ENCODE measurements at places on chromosomes 1 and 21.
A peak's percentile ranks its signal among the peaks of the same experiment; 100 is the strongest.

DNA sequence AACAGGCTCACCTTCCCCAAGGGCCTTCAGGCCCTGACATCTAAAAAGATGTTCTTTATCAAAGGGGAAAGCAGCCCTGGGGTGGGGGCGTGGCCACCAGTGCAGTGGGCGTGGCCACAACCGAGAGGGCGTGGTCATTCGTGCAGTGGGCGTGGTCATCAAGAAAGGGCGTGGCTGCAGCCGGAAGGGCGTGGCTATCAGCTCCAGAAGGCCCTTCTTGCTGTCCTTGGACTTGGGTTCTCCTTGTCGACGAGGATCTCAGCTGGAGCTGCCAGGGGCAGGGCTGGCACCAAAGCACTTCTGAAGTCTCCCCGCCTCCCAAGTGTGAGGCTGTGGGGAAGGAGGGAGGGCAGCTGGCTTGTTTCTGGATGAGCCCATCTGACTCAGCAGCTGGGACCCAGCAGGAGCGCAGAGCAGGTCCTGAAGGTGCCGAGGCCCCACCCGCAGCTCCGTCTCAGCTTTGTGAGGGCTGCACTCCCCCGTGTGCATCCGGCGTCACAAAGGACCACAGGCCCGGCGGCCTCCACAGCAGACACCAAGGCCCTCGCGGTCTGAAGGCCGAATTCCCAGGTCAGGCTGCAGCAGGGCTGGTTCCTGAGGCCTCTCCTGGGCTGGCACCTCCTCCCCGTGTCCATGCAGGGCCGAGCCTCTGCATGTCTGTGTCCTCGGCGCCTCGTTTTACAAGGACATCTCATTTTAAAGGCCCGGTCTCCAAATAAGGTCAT, 12.8 kb downstream of the PDE9A start:
- no peak for DNase-seq

- no peak for DNase-seq
These were observed 929 bp upstream of the TRIM45 start for GRCh38 chr1:117122330-117123025.

GRCh38 chr1:25204797-25205480, 27.4 kb downstream of the SYF2 start:
- DNase-seq, result no peak

- peak; percentile 49 for DNase-seq
These were observed at the start of gene IFI44 for GRCh38 chr1:78649628-78650027. Gene IFI44, plus strand, starts transcription at chr1:78649831. Its CDS starts 365 bp downstream, at chr1:78650196.

DNA sequence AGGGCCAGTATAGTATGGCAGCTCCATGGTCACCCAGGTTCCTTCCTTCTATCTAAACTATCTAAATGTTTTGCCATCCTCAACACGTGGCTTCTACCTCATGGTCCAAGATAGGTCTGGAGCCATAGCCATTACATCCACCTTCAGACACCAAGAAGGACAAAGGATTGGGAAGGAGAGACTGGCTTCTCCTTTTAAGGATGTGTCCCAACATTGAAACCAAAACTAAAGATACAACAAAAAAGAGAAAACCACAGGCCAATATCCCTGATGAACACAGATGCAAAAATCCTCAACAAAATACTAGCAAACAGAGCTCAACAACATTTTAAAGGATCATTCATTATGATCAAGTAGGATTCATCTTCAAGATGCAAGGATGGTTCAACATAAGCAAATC, 24.8 kb downstream of the HSD11B1 start:
- no peak for DNase-seq

DNA sequence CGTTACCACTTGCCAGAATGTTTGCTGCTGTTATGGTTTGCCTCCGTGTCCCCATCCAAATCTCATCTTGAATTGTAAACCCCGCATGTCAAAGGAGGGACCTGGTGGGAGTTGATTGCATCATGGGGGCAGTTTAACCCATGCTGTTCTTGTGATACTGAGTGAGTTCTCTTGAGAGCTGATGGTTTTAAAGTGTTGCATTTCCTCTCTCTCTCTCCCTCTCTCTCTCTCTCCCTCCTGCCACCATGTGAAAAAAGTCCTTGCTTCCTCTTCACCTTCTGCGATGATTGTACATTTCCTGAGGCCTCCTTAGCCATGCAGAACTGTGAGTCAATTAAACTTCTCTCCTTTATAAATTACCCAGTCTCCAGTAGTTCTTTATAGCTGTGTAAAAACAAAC, 44.4 kb downstream of the CFHR5 start:
- no peak for DNase-seq

- DNase-seq, result no peak
These were observed 215.7 kb upstream of the LYPLAL1 start for GRCh38 chr1:218957971-218958370.

DNA sequence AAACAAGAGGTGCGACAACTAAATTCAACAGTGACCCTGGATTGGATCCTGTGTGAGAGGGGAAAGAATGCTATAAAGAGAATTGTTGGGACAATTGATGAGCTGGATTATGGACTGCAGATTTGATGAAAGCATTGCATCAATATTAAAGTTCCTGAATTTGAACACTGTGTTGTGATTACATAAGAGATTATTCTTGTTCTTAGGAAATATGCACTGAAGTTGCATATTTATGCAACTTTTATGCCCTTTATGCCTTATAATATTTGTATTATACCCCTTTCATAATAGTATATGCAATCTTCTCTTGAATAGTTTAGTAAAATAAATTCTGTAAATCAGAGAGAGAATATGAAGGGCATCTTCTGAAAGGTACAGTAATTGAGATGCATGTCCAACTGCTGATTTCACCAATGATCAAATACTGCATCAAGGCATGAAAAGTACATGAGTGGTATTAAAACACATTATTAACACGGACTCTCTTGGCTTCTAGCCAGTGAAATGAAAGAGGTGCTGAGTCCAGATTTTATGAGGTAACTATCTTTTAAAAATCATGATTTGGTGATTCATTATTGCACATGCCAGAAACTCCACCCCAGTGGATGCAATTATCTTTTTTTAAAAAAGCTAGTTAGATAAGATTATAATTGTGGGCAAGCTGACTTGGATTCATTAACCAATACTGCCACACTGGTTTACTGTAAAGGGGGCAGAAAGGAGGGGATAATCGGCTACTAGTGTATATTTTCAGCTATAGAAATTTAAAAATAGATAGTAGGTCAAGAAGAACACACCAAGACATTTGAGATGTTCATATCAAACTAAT, 19.9 kb upstream of the LPAR3 start:
- DNase-seq, result no peak

GRCh38 chr1:164735315-164736052, 176.5 kb downstream of the PBX1 start:
- DNase-seq, result no peak

DNA sequence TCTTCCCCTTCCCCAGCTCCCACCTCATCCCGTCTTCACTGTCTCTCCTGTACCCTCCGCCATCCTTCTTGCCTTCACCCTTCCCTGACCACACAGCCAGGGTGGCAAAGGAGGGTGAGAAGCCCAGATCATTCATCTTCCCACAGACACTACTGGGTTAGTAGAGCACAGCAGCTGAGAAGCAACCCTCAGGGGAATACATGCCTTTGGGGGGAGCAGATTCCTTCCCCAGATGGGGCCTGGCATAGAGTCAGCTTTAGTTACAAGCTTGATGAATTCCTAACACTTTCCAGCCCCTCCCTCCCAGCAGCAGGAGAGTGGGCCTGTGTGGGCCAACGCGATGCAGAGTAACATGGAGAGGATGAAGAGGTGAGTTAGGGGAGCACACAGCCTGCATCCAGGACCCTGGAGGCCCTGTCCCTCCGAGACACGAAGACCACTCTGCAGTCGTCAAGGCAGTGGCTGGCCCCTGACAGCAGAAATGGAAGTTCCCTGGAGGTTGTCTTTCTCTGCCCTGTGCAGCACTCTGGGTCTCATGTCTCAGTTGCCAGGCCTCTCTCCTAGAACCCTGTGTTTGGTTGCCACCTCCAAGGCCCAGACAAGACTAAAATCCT, 8.8 kb upstream of the BTG2 start:
- DNase-seq, result no peak

DNA sequence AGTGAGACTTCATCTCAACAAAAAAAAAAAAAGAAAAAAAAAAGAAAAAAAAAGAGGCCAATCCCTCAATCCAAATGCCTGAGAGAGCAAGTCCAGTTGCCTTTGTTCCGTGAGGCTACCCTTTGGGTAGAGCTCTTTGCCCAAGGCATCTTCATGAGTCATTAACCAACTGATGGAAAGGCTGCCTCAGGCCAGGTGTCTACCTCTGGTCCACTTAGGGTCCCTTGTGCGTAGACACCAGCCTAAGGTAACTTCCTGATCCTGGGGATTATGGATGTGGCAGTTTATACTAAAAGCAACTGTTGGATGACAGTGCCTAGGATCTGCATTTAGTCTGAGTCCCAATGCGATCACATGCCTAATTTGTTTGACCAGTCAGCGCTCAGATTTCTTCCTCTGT, 20.7 kb upstream of the ZNF326 start:
- DNase-seq, result no peak

DNA sequence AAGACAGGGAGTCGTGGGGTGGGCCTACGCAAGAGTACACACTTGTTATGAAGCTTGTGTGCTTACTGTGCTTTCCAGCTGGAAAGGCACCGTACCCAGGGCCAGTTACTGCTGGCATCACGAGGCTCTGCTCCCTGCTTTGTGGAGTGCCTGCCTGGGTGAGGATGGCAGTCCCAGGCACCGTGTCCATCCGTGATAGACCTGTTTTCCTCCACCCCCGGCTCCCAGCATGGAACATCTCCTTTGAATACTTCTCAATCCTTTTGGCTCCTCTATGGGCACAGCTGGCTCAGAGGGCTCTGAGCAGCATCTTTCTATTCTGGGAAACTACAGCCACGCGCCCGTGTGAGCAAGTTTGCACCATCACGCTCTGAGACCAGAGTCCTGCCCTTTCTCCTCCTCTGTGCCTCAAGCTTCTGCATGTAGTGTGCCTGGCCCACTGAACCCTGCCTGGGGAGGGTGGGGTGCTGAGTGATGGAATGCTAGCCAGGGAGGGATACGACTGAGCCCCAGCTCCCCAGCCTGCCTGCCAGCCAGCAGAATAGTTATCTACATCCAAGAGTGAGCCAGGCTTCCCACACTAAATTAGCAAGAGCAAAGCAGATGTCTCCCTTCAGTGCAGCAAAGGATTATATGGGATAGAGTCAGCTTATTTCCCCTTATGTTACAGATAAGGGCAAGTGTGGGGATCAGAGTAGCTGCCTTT, 7.1 kb upstream of the TNR start:
- no peak for DNase-seq

DNA sequence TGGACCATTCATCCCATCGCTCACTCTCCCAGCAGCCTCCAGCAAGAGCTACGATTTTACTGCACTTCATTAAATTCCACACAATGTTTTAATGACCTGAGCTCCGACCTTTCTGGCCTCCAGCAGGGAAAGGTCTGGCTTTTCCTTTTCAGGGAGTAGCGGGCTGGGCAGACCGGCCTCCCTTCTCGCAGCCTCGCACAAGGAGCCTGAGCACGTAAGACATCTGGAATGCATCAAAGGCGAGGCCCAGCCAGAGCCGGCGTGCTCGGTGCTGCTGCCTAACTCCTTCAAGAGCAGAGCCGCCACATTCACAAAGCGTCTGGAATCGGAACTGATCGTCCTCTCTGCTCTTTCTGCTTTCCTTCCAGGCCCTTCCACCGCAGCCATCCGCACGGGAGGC, 32.5 kb upstream of the FHAD1 start:
- no peak for DNase-seq

GRCh38 chr1:161966067-161966466, 57.6 kb downstream of the OLFML2B start:
- no peak for DNase-seq

DNA sequence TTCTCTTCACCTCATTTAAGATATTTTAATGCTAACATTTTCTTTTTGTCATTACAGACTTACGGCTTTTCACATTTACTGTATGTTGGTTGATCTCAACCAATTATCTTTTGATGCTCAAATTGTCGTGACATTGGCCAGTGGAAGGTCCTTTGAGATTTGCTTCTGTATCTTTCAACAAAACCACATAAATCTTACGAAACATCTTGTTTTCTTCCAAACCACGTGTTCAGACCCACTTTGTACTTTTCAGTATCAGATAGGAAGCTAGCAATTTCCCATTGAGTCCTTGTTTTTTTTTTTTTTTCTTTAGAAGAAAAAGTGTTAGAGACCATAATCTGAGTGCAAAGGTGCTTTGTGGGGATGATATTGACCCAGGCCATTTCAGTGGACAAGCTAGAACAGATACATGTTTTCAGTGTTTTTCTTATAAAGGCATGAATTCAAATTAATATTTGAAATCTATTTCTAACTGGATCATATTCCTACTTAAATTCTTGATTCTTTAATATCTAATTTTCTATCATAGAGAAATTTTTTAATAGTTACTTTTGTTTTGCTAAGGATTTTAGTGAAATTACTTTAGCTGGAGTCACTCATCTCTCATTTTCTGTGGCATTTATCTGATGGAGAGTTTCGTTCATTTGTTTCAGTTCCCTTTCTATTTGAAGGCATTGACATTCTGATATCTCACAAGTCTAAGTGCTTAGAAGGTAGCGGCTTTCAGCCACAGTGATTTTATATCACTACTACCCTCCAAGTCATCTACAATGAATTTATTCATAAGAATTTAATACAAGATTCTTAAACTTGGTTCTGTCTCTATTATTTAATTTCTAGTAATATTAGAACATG, 26.7 kb downstream of the ATG4C start:
- no peak for DNase-seq

DNA sequence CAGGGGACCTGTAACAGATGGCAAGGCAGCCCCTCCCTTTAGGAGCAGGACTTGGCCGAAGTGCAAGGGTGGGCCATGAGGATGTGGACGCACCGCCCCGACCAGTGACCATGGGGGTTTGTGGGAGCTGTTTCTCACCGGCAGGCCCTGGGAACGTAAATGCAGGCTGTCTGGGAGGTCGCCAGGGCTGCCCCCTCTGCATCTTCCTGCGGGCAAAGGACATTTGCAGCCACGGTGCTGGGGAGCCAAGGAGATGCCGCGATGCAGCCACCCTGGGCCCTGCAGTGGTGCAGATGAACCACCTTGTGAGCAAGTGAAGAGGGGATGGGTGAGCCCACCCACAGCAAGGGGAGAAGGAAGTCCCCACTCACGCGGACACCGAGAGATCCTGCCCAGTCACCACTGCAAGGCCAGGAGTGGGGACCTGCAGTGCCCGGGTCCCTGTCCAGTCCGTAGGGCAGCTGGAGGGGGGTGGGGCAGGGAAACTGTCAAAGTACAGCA, 121.1 kb downstream of the SIK1 start:
- no peak for DNase-seq

GRCh38 chr1:247906504-247907047, 11.2 kb downstream of the OR2W3 start:
- DNase-seq, result no peak

DNA sequence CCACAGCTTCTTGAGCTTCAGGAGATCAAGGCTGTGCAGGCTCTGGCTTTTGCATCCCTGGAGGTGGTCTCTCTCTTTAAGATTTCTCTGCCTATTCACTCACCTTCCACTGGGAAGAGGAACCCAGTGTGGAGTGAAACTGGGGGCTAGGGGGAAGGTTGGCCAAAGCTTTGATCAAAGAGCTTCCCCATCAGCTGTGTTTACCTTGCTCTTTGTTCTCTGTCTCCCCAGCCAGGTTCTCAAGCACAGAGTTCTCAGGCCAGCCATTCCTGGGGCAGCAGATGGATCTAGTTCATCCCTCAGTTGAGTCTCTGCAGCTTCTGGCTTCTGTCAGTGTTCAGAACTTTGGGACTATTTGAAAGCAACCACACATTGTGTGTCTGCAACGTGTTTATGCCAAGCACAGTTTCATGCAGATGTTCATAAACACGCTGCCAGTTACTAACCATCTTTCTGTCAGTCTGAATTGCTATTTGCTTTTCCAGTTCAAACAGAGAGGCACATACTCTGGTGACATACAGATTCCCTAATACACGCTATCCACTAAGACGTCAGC, 17.2 kb upstream of the MRPS14 start:
- DNase-seq, result no peak

Data from stimulated activated CD8-positive, alpha-beta memory T cell treated with anti-CD3 and anti-CD28 coated beads, Interleukin-4, amount 100 ng/mL, for 4 hours (primary cell).